ENCODE measurements at places on chromosomes 2 and 18.

GRCh38 chr2:155815851-155816250, 516.7 kb downstream of the NR4A2 start:
- DNase-seq = no peak

DNA sequence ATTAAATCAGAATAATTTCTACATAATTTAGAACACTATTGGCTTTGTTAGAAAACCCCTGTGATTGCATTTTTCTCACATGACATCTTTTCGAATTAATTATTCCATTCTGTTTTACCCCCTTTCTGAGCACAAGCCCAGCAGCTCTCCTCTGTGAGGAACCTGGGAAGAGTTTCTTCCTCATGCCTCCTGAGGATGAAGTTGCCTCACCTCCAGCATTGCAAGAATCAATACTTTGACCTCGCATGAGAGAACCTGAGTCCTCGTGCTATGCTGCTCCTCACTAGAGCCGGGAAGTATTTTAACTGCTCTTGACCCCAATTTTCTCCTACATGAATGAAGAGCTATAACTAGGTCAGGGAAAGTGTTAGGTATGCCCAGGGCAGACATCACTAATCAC, 77.1 kb upstream of the RAPH1 start:
- no peak for DNase-seq

GRCh38 chr2:36770542-36771287, 74.2 kb downstream of the VIT start:
- DNase-seq = no peak

GRCh38 chr2:234751275-234751973, 200.4 kb upstream of the SH3BP4 start:
- no peak for DNase-seq

DNA sequence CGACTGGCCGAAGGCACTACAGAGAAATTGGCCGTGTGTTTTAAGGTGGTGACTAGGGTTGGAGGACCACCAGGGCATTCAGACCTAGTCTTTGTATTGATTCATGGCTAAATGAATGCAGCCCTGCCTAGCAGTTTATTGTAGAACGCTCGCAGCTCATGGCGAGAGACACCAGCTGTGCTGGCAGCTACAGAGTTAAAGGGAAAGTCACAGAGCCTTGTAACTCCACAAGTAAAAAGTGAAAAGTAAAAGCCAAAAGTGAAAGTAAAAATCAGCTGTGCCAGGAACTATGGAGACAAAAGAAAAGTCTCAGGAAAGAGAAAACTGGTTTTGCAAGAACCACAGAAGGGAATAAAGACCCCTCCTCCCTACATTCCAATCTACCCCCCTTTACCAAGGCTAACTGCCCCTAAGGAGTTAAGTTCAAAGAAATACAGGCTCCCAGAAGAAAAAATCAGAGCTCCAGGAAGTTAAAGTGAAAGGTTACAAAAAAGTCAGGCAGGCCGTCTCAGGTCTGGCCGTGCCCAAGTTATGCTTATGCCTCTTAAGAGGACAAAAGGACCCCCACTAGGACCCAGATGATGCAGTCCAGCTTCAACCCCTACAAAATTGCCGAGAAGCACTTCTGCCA, 46.4 kb upstream of the SELENOI start:
- DNase-seq = no peak

Measured in amygdala (tissue), 56 donors.